ENCODE measurements at places on chromosomes 5 and 9. TPM values are rescaled to one million over a fixed set of nuclear protein-coding genes. Genes with fewer than 3 reads are reported as not detected.

The CDKN2B-AS1 gene
- not detected for total RNA-seq

The MAMDC4 gene
- 4.1 TPM for total RNA-seq

The SEMA6A gene
- total RNA-seq: 355 TPM

DNA sequence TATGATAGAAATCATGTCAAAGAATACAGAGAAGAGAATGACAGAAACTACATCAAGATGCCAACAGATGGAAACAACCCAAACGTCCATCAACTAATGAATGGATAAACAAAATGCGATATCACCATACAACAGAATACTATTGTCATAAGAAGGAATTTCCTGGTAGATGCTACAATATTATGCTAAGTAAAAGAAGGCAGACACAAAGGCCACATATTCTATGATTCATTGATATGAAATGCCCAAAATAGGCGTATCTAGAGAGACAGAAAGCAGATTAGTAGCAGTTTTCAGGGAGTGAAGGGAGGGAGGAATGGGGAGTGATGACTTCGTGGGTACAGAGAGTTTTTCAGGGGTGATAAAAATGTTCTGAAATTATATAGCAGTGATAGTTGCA is 58.3 kb upstream of the AKNA start:
- no peak for DNase-seq

- no peak for DNase-seq
Measured at GRCh38 chr5:79846198-79846521, 144.9 kb downstream of the MTX3 start.

GRCh38 chr9:114026335-114026734 is 51.8 kb downstream of the AMBP start:
- DNase-seq: no peak

DNA sequence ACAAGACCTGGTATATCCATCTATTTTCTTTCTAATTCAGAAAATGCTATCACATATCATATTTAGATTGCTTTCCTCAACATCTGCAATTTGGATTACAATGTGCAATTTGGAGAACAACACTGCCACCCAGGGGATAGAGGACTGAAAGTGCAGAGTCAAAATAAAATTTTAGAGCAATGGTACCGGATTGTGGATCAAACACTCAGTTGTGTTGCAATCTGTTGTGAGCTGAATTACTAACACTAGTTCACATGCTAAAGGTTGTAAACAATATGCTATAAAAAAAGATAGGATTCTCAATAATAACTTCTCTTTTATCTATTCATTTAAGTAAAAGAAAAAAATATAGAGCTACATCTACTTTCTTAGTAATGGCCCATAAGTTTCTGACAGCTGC is 11.9 kb upstream of the SRFBP1 start:
- peak; percentile 63 for DNase-seq

The HK3 gene
- not detected for total RNA-seq

DNA sequence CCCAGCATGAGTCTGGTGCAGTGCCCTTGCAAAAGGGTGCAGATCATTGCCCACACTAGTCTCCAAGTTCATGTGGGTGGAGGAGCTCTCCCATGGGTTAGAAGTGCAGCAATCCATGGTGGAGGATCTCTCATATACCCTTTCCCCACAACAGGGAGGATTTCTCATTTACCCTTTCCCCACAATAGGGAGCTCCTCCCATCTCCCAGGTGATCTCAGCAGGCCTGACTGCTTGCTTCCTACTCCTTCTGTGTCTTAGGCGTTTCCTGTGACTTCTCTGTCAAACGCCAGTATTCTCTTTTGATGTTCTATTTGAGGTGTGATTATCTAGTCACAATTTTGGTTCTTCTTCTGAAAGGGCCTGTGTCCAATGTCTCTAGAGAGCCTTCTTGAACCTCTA is 133.8 kb upstream of the RFX3 start:
- no peak for DNase-seq

The SLC36A2 gene
- total RNA-seq: not detected

The MUSK gene
- not detected for total RNA-seq
